ENCODE measurements at places on chromosomes 7 and 10. TPM values are rescaled to one million over a fixed set of nuclear protein-coding genes. Genes with fewer than 3 reads are reported as not detected.

RAPGEF5 gene
- total RNA-seq: 1.8 TPM

ATE1 gene
- total RNA-seq: 14.4 TPM

EBLN1 gene
- total RNA-seq: not detected

DNAJC12 gene
- 21.9 TPM for total RNA-seq

DKK1 gene
- total RNA-seq: 5.9 TPM

ENO4 gene
- total RNA-seq: 0.16 TPM

RBP4 gene
- not detected for total RNA-seq

ERVW-1 gene
- not detected for total RNA-seq

OPALIN gene
- not detected for total RNA-seq

Data from epithelial cell of alveolus of lung (primary cell).